AG09319 (cell line): ENCODE measurements at places on chromosomes 3 and 15.

DNA sequence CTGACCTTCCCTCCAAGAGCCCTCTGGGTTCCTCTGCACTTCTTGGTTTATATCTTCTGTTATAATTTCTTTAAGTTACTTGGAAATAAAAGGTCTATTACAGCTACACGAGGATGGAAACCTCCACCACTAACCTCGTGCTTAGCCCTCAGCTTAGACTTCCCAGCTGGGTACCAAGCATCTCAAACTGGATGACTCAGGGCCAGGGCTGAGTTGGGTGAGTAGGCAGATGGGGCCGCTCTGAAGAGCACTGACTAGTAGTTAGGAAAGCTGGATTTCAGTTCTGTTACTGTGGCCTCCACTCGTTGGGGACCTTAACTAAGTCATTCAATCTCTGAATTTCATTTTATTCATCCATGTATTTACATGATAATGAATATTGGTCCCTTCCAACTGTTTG, 1036.6 kb downstream of the IGSF11 start:
- no peak for DNase-seq

- DNase-seq, result no peak
These were observed 14.2 kb upstream of the TSEN2 start for GRCh38 chr3:12470111-12470510.

GRCh38 chr15:87901926-87902690, 354.4 kb downstream of the NTRK3 start:
- DNase-seq, result no peak

- no peak for DNase-seq
These were observed 459.5 kb downstream of the NR2F2 start for GRCh38 chr15:96790004-96790403.

GRCh38 chr3:180409170-180409569, 192.8 kb upstream of the TTC14 start:
- no peak for DNase-seq

- DNase-seq, result no peak
These were observed 30.8 kb upstream of the CPB1 start for GRCh38 chr3:148796799-148797198.

- no peak for DNase-seq
These were observed 849 bp downstream of the TRAK1 start for GRCh38 chr3:42092006-42092405.

DNA sequence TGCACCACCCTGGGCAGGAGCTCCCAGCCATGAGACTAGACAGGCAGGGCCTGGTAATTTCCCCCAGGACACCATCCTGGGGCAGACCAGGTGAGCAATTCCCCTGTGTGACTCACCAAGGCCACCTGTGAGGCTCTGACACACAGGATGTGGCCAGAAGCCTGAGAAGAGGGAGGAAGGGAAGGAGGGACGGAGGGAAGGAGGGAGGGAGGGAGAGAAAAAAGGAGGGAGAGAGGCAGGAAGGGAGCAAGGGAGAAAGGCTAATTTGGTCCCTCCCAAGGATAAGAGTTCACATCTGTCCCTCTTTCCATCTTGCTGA, 25.9 kb downstream of the WNT7A start:
- no peak for DNase-seq

- no peak for DNase-seq
These were observed 315.1 kb upstream of the MME start for GRCh38 chr3:154764856-154765640.
